ENCODE measurements at places on chromosomes 2 and 18.

DNA sequence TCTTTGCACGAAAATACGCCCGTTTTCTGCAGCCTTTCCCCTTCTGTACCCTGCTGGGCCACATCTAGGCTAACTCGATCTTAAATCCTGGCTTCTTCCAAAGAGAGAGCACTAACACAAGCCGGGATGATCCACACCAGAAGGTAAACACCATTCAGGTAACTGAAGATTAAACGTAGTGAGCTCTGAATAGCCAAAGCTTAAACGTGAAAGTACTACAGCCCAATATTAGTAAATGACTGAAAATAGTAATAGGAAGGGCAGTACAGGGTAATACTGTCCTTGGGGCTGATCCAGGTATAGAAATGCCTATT lies 422 bp upstream of the MRPL53 start:
- DNase-seq: no peak

GRCh38 chr2:237754626-237755248 lies 43.8 kb upstream of the RBM44 start:
- DNase-seq: no peak

- no peak for DNase-seq
These were observed 63.6 kb downstream of the HNRNPLL start for GRCh38 chr2:38539086-38539485.

DNA sequence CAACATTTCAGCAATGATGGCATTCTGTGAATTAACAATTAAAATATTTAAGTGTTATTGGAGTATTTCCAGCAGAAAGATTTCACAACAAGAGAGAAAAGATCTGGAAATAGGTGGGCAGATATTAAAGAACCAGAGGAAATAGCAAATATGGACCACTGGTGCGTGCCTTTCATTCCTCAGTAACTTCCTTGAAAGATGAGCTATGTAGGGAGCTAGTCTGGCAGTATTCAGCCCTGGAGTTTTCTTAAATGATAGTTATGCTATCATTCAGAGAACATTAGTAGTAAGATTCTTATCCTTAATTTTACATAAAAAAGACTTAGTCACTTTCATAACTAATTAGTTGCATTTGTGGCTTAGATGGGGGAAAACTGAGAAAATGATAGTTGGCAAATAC lies 41.5 kb downstream of the TANC1 start:
- no peak for DNase-seq

DNA sequence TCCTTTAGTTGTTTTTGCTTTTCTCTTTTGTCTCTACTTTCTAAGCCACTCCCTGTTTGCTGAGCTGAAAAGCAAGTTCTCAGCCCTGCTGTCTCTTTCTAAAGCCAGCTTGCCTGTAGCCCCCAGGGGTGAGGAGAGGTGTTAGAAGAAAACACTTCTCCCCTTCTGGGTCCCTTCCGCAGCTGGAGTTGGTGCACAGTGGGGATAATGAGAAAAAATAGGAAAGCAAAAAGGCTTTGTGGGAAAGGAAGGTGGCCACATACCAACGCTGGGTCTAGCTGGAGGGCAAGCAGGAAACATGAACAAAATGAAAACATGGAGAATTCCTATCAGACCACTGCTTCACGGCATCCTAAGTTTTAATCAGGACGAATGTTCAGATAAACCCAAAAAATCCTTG lies 15.5 kb upstream of the SLC20A1 start:
- DNase-seq: no peak

DNA sequence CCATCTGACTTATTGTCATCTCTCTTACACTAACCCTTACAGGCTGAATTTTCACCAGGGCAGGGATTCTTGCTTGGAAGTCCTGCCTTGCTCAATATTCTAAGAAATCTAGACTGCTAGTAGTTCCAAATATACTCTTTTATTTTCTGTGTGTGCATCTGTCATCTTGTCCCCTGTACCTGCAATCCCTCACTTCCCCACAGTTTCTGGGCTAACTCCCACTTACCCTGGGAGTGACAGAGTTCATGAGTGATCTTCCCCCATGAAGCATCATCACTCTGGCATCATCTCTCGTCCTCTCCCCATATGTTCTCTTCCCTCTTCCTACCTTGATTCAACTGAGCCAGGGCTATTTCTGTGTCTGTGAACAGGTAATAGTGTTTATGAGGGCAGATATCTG lies 35.7 kb downstream of the HNMT start:
- DNase-seq: no peak

DNA sequence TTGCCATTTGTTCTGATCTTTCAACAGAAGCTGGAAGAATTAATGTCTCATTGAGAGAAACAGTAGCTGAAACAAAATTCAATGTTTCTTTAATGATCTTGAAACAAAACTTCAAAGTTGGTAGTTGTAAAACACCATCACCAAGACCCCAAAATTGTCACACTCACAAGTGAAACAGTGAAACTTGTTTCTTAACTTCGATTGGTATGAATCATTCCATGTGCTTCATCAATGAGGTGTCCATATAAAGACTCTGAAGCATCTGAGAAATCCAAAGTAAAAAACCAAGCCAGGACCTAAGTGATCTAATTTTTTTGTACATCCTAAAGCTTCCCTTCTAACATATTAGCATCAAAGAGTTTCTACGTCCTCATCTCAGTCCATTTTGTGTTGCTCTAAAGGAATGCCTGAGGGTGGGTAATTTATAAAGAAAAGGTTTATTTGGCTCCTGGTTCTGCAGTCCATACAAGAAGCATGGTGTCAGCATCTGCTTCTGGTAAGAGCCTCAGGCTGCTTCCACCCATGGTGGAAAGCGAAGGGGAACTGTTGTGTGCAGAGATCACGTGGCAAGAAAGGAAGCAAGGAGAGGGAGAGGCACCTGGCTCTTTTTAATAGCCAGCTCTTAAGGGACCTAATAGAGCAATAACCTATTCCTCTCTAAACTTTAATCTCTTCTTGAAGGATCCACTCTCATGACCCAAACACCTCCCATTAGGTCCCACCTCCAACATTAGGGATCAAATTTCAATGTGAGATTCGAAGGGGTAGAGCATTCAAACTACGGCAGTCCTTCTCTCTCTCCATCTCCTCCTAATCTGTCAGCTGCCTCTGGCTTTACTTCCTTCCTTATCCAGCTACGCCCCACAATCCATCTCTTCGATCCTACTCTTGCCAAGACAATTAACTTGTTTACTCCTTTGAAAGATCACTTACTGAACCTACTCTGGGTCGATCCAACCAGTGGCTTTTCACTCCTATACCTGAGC lies 20.7 kb upstream of the TLK1 start:
- no peak for DNase-seq

GRCh38 chr2:193528458-193528857 lies 1333.7 kb upstream of the TMEFF2 start:
- no peak for DNase-seq

- DNase-seq: no peak
These were observed 131.9 kb upstream of the SPATS2L start for GRCh38 chr2:200174433-200175216.

GRCh38 chr2:58967736-58968135 lies 726.6 kb upstream of the FANCL start:
- no peak for DNase-seq

DNA sequence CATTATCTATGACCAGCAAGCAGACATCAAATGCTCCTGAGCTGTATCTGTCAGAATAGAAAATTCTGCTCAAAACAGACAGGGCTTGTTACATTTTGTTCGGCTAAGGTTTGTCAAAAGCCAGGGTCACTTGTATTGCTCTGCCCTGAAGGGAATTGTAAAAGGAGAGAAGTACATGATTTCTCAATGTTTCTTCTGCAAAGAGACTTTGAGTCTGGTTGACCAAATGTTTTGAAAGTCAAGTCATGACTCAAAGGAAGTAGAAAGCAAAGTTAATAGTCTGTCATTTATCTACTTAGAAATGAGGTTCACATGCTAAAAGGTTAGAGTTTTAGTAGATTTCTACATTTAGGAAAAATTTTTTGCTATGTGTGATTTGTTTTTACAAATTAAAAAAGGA lies 1624.1 kb upstream of the ZEB2 start:
- no peak for DNase-seq

DNA sequence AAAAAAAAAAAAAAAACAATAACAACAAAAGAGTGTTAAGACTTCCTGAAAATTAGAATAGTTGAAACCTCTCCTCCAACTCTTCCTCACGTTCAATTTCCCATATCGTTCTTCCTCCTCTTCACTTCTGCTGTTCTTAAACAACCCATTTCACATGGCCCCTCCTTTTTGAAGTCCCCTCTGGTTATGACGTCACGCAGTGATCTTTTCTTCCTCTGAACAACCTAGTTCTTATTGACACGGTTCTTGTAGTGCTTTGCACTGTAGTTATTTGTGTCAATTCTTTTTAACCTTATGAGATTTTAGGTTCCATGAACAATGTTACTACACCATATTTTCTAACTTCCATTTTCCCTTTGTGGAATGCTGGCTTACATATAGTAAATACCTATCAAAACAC lies 69.5 kb upstream of the RGPD4 start:
- no peak for DNase-seq

DNA sequence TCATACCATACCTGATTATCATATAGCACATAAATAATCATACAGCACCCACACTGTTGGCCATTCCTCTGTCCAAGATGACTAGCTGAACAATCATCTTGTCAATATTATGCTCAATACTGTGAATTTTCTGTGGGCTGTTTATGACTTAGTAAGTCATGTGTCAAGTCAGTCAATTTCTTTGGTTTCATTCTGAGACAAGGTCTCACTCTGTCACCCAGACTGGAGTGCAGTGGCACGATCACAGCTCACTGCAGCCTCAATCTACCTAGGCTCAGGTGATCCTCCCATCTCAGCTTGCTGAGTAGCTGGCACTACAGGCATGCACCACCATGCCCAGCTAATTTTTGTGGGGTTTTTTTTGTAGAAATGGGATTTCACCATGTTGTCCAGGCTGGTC lies 5.7 kb downstream of the MCM6 start:
- DNase-seq: no peak

- DNase-seq: no peak
These were observed 858.5 kb upstream of the PIK3C3 start for GRCh38 chr18:41096504-41096903.

GRCh38 chr2:172389685-172390339 lies 37.6 kb upstream of the ITGA6 start:
- no peak for DNase-seq

DNA sequence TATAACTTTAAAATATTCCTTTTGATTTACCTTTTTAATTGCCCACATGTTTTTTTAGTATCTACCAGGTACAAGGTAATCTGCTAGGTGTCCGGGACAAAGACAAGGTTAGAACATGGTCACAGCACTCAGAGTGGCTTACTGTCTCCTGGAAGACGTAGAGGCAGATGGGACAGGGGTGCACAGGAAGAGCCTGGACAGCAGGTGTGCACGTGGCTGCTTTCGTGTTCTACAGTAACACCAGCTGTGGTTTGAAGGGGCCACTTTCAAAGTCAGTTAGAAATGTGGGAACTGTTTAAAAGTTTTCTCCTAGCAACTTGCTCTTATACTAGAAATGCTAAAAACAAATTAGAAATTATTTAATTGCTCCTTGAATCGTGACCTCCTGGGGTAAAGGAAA lies 102.9 kb upstream of the ALPP start:
- no peak for DNase-seq

- no peak for DNase-seq
These were observed 520.1 kb downstream of the BCL11A start for GRCh38 chr2:60033325-60033724.

GRCh38 chr2:3257826-3258225 lies 119.8 kb downstream of the EIPR1 start:
- no peak for DNase-seq

DNA sequence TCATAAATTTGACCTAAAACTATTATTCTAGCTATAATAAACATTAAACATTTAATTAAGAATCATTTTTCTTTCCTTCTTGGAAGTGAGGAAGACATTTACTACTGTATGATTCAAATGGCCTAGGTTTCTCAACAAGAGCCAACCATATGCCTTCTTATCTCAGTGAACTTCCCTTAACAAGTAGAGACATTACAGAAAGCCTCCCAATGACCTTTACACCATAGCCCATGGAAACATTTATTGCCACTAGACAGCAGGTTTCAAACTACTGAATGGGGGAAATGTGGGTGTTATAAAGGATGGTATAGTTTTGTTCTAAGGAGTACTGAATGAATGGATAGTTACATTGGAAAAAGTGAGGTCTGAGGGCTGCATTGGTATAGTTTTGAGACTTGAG lies 349.4 kb upstream of the SPRED2 start:
- no peak for DNase-seq

GRCh38 chr2:187129306-187129705 lies 280.3 kb upstream of the ZSWIM2 start:
- DNase-seq: no peak

GRCh38 chr2:68653538-68653982 lies 10.2 kb downstream of the PROKR1 start:
- no peak for DNase-seq

DNA sequence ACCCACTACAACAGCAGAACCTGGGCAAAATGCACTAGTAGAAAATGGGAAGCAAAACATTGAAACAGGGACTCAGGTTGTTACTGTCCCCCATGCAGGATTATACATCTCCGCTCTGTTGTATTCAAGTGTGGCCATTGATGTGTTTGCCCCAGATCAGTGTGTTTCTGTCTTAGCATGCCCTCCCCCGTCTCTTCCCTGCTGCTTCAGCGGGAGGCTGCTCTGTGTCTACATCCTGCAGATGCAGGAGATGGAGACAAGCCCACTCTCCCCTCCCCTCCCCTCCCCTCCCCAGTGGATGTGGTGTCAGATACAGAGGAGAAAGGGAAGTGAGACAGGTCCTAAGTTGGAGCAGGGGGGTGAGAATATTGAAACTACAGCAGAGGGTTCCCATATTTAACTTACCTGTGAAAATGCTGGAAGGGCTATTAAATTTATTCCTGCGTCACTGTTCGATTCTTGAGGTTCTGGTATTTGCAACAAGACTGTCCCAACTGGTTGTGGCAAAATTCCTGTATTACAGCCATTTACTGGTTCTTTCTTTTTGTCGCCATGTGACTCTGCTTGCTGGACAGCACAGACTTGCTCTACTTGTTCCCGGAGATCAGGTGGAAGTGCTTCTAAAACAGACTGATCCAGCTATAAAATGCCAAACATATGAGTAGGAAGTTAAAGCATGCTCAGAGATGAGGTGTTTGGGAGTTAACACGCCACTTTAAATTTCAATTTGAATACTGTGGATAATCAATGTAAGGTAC lies 67.0 kb downstream of the EIF5B start:
- DNase-seq: no peak

GRCh38 chr2:177772529-177772928 lies 300.0 kb downstream of the PDE11A start:
- no peak for DNase-seq

- DNase-seq: no peak
These were observed 39.5 kb upstream of the TFPI start for GRCh38 chr2:187593697-187594096.

DNA sequence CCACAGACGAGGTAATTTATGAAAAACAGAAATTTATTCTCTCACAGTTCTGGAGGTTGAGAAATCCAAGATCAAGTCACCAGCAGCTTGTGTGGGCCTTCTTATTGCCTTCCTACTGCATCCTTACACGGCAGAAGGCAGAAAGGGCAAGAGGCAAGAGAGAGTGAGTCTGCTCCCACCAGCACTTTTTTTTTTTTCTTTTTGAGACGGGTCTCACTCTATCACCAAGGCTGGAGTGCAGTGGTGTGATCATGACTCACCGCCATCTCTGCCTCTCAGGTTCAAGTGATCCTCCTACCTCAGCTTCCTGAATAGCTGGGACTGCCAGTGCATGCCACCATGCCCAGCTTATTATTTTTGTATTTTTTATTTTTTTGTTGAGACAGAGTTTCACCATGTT lies 78.5 kb upstream of the HK2 start:
- no peak for DNase-seq
